ENCODE measurements at places on chromosomes 6 and 20.

GRCh38 chr6:84652356-84653026 lies 111.9 kb downstream of the TBX18 start:
- DNase-seq: peak; percentile 97

- DNase-seq: peak; percentile 50
Observed at GRCh38 chr20:10992731-10993130, 318.9 kb upstream of the JAG1 start.

DNA sequence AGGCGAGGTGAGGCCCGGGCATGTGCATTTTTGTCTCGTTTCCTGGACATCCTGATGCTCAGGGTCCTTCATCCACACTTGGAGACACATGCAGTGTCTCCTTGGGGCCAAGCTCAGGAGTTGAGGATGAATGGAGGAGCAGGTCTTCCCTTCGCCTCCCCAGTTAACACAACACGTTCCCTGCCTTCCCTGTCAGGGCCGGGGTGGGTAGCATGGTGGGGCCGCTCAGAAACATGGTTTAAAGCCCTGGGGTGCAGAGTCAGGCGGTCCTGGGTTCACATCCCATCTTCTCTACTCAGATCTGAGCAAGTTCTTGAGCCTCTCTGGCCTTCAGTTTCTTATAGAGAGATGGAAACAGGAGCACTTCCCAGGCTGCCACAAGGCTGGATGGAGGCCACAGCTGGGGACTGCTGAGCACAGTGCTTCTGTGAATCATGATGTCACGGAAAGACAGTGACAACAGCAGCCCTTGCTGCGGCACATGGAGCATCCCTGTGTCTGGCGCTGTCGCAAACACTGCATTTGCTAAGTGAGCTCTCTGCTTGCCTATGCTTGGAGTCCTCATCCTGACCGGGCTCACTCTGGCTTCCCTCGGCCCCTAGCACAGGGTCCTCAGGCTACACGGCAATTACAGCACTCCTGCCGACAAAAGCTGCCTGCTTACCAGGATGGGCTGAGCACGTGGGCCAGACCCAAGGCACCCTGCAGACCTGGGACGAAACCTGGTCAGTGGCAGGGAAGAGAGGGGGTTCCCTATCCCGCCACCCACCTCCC lies 45.6 kb upstream of the STX16 start:
- DNase-seq: no peak

- no peak for DNase-seq
Observed at GRCh38 chr6:105019285-105019684, 62.4 kb downstream of the LIN28B start.

DNA sequence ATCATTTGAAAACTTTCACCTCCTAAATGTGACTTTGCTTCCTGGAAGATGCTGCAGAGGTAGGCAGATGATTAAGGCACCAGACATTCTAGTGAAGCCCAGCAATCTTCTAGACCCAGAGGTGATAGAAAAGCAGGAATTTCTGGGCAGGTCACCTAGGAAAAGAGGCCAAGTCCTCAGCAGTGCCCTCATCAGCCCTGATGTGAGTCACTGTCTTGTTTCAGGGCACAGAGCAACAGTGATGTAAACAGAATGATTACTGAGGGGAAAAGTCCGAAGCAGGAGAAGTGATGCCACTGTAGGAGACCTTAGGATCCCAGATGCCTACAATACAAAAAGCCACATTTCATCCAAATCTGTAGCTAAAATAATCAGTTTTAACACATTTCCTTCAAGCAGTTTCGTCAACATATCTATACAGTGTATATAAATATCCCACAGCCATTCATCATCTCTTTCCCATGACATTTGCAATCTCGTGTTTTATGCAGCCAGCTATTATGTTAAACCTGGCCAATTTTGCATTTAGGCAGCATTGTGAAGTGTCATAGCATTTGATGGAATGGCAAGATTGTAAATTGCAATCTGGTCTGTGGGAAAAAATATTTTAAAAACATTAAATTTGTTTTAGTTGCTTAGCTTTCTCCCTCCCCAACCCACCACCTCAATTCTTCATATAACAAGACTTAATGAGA lies 401.2 kb upstream of the RNF217 start:
- DNase-seq: no peak

All from iris pigment epithelial cell (primary cell).